ENCODE measurements at places on chromosomes 12 and 14. TPM values are rescaled to one million over a fixed set of nuclear protein-coding genes. Genes with fewer than 3 reads are reported as not detected.

Gene L2HGDH
- total RNA-seq, result 6.5 TPM

Gene FGD6
- total RNA-seq, result 14.8 TPM

Gene RASSF9
- 10.1 TPM for total RNA-seq

Gene MGP
- 233 TPM for total RNA-seq

Gene PNP
- total RNA-seq, result 4.2 TPM

Gene STYK1
- not detected for total RNA-seq

Gene RNASE2
- 2.9 TPM for total RNA-seq

Gene TSHR
- not detected for total RNA-seq

Gene OR10AD1
- total RNA-seq, result not detected

Gene OR6C2
- not detected for total RNA-seq

Gene MYH6
- total RNA-seq, result 602 TPM

Gene LMNTD1
- not detected for total RNA-seq

Gene SERPINA1
- 3.1 TPM for total RNA-seq

Gene HOXC12
- not detected for total RNA-seq

Gene GPX2
- total RNA-seq, result not detected

Gene GLIPR1L1
- not detected for total RNA-seq

Gene AQP6
- not detected for total RNA-seq

Gene NEDD1
- total RNA-seq, result 12.5 TPM

Gene NDUFA12
- total RNA-seq, result 356 TPM

Gene CLEC6A
- not detected for total RNA-seq

Gene OAS1
- 5.2 TPM for total RNA-seq

Gene RNF212B
- total RNA-seq, result not detected

Gene MYO1H
- 0.20 TPM for total RNA-seq

Gene COL2A1
- not detected for total RNA-seq

Gene KRT83
- not detected for total RNA-seq

Gene CHURC1
- total RNA-seq, result 106 TPM

Gene SYT1
- total RNA-seq, result not detected

Gene LMO3
- 4.7 TPM for total RNA-seq

Gene ARHGEF40
- total RNA-seq, result 16.1 TPM

Gene REM2
- total RNA-seq, result not detected
